ENCODE measurements at places on chromosomes 13 and 19.
A peak's percentile ranks its signal among the peaks of the same experiment; 100 is the strongest.

- DNase-seq, result peak; percentile 53
These were observed 11.1 kb upstream of the RAB3A start for GRCh38 chr19:18214779-18215433.

GRCh38 chr19:47819858-47820257, 1.9 kb upstream of the CRX start:
- DNase-seq, result no peak

GRCh38 chr13:50668691-50669271, 174.7 kb downstream of the DLEU7 start:
- DNase-seq, result no peak

GRCh38 chr13:37413161-37413560, 185.4 kb downstream of the POSTN start:
- no peak for DNase-seq

- peak; percentile 88 for DNase-seq
These were observed 185.8 kb downstream of the MZT1 start for GRCh38 chr13:72541674-72542073.

- DNase-seq, result no peak
These were observed 1.3 kb downstream of the LSR start for GRCh38 chr19:35249848-35250711.

DNA sequence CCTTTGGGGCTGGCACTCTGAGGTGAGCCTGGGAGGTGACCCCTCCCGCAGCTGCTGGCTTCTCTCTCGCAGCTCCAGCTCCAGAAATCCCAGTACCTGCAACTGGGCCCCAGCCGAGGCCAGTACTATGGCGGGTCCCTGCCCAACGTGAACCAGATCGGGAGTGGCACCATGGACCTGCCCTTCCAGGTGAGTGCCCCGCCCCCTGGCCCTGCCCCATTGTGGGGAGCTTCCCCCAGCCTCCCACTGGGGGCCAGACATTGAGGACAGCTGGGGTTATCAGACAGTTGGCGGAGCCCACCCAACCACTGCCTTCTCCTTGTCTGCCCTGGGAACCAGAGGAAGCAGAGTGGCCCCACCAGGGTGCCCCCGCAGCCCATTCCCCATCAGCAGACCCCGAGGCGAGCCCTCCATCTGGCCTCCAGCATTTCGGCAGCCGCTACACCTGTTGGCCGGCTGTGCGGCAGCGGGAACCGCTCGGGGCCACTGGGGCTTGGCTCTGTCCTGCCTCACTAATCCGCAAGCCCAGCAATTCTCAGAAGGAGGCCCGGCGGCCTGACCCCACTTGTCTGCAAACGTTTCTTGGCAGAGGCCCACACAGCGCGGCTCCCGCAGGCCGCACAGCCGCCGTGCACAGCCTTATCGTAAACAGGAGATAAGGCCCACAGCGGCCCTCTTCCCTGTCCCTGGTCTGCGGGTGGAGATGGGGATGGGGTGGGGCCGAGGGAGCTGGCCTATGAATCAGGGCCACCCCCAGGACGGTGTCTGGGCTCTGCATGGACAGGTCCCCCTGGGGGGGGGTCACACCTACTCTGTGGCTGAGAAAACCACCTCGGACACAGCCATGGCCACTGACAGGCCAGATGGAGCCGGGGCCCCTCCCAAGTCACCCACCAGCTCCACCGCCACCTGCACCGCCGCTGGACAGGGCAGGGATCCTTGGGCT, 48.0 kb downstream of the COMP start:
- no peak for DNase-seq

- DNase-seq, result no peak
These were observed 1.2 kb downstream of the WDR83 start for GRCh38 chr19:12667731-12668302.

- DNase-seq, result peak; percentile 35
These were observed 251.4 kb upstream of the MAB21L1 start for GRCh38 chr13:35727881-35728280.

DNA sequence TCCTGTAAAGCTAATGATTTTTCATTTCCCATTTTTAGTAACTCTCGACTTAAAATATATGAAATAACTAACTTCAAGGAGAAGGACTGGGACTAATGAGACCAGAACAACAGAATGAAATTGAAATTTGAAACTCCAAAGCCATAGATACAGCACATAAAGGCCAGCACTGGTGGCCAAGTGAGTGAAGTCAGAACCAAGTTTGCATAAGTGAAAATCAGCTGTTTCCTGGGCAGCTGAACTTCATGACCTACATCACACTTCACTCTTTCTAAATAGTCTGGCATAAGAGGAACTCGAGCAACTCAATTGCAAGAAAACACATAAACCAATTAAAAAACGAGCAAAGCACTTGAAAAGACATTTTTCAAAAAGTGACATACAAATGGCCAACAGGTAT, 84.5 kb downstream of the DCLK1 start:
- no peak for DNase-seq

DNA sequence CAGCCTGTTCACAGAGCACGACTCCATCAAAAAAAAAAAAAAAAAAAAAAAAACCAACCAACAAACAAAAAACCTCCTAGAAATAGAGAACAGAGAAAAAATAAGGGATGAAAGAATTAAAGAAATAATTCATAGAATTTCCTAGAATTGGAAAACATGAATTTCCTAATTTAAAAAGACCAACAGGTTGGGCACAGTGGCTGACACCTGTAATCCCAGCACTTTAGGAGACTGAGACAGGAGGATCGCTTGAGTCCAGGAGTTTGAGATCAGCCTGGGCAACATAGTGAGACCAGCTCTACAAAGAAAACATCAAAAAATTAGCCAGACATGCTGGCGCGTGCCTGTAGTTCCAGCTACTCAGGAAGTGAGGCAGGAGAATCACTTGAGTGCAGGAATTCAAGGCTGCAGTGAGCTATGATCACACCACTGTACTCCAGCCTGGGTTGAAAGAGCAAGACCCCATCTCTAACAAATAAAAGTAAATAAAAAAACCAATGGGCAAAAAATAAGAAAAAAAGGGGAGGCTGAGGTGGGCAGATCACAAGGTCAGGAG, 6.5 kb downstream of the SPART start:
- no peak for DNase-seq

DNA sequence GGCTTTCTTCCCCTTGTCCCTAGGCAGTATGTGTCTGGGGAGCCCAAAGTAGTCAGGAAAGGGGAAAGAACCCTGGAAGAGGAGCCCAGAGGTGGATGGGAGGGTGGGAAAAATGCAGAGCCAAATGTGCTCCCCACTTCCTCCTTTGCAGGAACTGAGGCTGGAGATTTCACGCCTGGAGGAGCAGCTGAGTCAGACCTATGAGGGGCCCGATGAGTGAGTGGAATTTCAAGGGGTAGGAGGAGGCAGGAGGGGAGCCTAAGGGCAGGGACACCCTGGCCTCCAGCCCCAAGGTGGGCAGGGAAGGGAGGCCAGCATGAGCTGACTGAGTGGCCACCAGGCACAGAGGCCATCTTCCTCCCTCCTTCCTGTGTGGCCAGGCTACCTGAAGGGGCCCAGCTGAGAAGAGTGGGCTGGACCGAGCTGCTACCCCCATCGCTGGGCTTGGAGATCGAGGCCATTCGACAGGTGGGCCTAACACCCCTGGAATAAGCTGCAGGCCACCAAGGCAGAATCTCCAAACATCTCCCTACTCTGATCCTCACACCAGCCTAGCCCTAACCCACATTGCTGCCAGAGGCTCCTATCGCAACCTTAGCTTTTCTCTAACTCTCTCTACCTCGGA, 14.3 kb downstream of the PTH2 start:
- DNase-seq, result no peak

GRCh38 chr13:50037788-50038187, 22.5 kb downstream of the KCNRG start:
- no peak for DNase-seq

DNA sequence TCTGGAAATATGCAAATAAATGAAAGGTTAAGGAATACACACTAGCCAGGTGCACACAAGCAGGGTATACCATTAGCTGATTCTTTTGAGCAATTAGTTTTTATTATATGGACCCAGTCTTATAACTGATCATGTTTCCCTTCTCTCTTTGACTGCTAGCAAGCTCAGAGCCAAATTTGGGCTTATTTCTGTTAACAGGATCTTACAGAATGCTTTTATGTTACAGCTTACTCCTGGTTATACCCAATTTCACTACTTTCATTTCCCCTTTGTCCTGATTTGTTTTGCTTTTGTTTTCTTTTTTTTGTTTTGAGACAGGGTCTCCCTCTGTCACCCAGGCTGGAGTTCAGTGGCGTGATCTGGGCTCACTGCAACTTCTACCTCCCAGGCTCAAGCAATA, 12.9 kb upstream of the TPT1 start:
- DNase-seq, result no peak

GRCh38 chr19:56973713-56974555, 133.4 kb upstream of the PEG3 start:
- DNase-seq, result no peak

DNA sequence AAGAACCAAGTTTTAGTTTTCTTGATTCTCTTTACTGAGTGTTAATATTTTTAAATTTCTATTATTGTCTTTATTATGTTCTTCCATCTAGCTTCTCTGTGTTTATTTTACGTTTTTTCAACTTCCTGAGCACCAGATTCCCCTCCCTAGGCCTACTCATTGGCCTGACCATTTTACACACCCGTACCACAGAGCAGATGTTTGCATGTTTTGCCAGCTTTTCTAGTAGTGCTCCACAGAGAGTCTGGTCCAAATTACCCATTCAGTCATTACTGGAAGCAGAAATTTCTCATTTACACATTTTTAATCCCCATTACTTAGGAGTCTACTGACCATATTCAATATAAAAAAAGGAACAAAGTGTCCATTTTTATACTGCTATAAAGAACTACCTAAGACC, 66.9 kb downstream of the ING1 start:
- no peak for DNase-seq

GRCh38 chr13:75391432-75392100, 90.4 kb downstream of the TBC1D4 start:
- DNase-seq, result no peak

- peak; percentile 92 for DNase-seq
These were observed 9.3 kb downstream of the RPS9 start for GRCh38 chr19:54209811-54210494.

DNA sequence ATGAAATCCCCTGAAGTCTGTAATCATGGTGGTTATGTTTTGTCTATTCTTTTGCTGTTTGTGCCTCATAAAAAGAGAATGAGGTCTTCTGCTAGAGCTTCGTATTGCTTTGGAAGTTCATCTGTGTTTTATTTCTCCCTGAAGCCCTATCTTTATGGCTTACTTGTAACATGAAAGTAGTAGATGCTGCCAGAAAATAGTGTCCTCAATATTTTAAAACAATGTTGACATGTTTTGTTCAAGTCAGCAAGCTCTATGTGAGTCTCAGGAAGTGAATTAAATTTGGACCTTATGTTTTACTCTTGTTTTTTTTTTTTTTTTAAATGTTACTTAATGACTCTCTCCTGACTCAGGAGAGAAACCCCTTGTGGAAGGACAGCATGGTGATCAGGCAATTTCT, 130.5 kb downstream of the B3GLCT start:
- DNase-seq, result no peak

DNA sequence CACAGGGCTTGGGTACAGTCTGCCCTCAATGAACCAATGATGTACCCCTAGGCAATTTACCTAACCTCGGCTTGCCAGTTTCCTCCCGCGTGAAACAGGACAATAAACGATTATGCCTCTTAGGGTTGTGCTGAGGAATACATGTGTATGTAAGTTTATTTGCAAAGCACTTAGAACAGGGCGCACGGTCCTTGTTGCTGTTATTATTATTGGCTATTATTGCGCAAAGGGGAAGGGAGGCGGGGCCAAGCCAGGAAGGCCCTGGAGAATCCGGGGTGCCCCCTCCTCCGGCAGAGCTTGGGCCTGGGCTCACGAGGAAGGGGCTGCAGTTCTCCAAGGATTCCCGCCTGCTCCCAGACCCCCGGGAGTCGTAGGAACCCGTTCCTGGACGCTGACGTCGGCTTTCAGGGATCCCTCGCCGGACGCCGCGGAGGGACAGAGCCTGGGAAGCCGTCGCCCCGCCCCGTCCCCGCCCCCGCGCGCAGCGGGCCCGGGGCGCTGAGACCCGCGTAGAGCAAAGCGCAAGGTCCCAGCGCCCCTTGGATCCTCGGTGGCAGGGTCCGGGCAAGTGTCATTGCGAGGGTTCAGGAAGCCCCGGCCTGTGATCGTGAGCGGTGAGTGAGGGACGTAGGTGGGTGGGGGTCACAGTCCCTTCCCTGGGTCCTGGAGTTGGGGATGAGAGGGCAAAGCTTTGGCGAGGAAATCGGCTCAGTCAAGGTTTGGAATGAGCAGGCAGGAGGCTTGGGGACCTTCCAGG, at the start of gene TMEM91:
TMEM91 (plus strand) TSS at position 293 of the 757 bp plus-strand sequence. CDS start 1,777 bp downstream, outside the sequence.
- DNase-seq, result peak; percentile 53

- peak; percentile 36 for DNase-seq
These were observed 9.3 kb downstream of the NHLRC3 start for GRCh38 chr13:39047560-39047959.

- no peak for DNase-seq
These were observed 7.7 kb downstream of the NDUFA11 start for GRCh38 chr19:5895890-5896289.

DNA sequence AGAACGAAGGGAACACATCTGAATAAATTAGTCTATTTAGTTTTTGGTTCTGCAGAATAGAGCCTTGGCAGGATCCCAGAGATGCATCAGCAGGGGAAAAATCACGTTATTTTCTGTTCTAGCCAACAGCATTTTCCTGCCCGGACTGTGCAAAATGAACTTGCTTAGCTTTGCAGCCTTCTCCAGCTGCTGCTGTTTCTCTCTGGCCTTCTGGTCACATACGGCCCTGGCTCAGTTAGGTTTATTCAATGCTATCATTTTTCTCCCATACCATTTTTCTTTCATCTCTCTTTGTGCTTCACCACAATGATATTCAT, 110.4 kb upstream of the KL start:
- DNase-seq, result no peak

GRCh38 chr13:33227927-33228647, 57.5 kb downstream of the STARD13 start:
- DNase-seq, result no peak

DNA sequence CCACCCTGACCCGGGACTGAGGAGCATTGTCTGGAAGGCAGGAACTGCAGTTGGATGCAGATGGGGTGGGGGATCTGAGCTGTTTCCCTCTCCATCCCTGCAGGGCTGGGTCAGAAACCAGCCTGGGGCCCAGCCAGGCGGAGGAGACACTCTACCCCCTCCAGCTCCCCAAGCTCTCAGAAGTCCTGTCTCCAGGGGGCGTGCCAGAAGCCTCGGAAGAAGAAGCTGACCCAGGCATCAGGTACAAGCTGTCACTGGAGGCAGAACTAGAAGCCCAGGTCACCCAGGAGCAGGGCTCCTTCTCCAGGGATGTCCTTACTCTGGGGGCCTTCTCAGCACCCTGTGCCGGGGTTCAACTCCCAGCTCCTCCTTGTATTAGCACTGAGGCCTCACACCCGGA, 15.5 kb downstream of the SIX5 start:
- DNase-seq, result no peak

DNA sequence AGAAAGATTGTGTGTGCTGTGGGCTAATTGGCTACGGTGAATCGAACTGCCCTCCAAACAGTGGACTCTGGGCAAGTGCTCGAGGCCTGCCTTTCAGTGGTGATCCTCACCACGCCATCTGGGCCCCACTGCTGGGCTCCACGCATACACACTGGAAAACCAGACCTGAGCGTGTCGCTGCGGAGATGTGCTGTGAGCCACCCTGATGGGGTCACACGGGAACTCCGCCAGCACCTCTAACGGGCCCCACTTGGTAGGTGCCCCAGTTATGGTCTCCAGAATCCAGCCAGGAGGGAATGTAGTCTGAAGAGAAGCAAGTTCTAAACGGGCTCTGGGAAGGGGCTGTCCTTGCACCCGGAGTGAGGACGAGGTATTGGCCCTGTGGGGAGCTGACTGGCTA, 39.3 kb downstream of the C13orf46 start:
- no peak for DNase-seq

GRCh38 chr19:44371815-44372480, 15.5 kb upstream of the ZNF112 start:
- DNase-seq, result no peak

GRCh38 chr13:99847318-99847750, 124.2 kb downstream of the ZIC5 start:
- DNase-seq, result no peak

All from mammary epithelial cell (primary cell).